ENCODE measurements at places on chromosomes 4 and X.

- H3K27me3 ChIP-seq, result no peaks in the 10 kb centered on the region
- no peak for DNase-seq
- H3K27ac ChIP-seq, result no peak overlapping the region
- no peaks in the 10 kb centered on the region for H3K4me1 ChIP-seq
These were observed 133.8 kb downstream of the LDB2 start for GRCh38 chr4:16764622-16765021.

DNA sequence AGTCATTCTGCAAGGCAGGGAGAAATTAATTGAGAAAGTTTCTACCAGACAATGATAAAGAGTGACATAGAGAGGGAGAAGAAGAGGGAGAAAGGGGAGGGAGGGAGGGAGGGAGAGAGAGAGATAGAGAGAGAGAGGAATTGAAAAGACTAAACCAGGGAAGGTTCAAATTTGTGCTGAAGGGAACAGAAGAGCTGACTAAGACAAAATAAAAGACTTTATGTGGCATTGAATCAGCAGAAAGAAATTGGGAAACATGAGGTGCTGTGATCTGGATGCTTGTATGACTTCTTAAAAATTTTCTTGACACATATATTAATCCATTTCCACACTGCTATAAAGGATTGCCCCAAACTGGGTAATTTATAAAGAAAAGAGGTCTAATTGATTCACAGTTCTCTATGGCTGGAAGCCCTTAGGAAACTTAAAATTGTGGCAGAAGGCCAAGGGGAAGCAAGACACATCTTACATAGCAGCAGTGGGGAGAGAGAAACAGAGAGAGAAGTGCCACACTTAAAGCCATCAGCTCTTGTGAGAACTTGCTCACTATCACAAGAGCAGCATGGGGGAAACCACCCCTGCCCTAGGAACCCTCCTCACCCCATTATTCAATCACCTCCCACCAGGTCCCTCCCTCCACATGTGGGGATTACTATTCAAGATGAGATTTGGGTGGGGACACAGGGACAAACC, 13.5 kb upstream of the CXCL6 start:
- no peak for DNase-seq
- no peaks in the 10 kb centered on the region for H3K4me1 ChIP-seq

- DNase-seq, result no peak
- H3K4me1 ChIP-seq, result no peaks in the 10 kb centered on the region
- no peak overlapping the region for H3K4me3 ChIP-seq
- no peaks in the 10 kb centered on the region for H3K36me3 ChIP-seq
These were observed 15.0 kb upstream of the TTC29 start for GRCh38 chr4:146960634-146961033.

DNA sequence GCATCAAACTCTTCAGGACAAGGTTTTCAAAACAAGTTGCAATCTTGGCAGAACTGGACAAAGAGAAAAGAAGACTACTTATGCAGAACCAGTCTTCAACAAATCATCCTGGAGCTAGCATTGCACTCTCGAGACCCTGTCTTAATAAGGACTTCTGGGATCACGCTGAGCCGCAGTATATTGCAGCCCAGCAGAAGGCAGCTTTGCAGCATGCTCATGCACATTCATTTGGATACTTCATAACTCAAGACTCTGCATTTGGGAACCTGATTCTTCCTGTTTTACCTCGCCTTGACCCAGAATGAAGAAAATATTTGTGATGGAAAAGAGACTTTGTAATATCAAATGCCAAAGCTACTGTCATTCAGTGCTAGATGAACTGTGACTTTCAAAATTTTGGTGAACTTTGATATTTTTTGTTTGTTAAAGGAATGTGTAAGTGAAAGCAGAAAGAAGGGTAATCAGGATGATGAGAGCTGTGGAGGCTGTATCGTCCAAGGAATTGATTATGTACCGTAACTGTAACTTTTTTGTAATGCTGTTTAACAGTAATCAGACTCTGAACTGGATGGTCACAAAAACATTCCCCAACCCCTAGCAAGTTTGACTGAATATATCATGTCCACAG, 27.2 kb downstream of the HSPA4L start:
- H3K36me3 ChIP-seq, result no peaks in the 10 kb centered on the region
- no peak for DNase-seq
- H3K27me3 ChIP-seq, result no peaks in the 10 kb centered on the region
- no peaks in the 10 kb centered on the region for H3K4me1 ChIP-seq

DNA sequence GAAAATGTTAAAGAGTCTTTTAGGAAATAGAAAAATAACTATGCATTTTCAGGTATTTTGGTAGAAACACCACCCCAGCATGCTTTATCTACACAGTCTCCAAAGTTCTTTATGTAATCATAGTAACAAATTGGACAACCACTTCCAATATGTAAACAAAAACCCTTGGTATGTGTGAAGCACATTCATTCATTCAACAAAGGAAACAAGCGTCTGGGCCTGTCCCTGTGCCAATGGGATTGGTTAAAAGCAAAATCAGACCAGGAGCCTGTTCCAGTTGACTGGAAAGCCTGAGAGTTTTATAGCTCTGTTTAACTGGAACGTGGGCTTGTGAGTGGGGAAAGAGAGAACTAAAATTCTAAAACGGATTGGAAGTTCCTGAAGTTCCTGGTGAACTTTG, 41.3 kb upstream of the TENM3 start:
- DNase-seq, result no peak
- no peaks in the 10 kb centered on the region for H3K27me3 ChIP-seq
- no peak overlapping the region for H3K4me3 ChIP-seq
- no peak overlapping the region for H3K27ac ChIP-seq
- no peaks in the 10 kb centered on the region for H3K4me1 ChIP-seq

DNA sequence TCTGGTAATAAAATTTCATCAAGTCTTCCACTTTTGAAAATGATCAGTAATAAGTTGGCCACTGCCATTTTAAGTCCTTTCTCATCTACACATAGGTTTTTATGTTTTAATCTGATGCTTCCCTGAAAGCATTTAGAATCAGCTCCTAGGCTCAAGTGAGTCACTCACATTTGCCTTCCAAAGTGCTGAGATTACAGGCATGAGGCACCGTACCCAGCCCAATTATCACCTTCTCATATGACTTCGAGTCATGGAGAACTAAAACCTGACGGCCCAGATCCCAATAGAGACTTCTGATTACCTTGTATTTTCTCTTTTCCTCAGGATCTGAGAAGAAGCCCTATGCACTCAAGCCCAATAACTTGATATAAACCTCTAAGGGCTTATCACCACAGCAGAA, 140.8 kb downstream of the OPHN1 start:
- DNase-seq, result no peak
- H3K27ac ChIP-seq, result no peak overlapping the region

DNA sequence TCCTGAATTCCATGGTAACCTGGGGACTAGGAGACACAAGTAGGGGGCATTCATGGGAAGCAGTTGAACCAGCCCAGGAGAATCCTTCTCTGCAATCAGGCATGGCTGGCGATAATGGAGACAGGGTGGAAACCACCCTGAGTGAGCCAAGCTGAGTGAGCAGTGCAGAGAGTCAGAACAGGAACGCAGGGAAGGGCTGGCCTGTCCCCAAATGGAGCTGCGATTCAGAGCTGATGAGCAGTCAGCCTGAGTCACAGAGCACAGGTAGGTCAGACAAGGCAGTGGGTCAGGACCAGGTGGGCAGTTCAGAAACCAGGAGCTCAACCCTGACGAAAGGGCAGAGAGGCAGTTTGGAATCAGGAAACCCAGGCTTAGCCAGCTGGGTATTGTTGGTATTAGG, 129.0 kb downstream of the BTC start:
- no peaks in the 10 kb centered on the region for H3K27me3 ChIP-seq
- DNase-seq, result no peak
- no peak overlapping the region for H3K27ac ChIP-seq

DNA sequence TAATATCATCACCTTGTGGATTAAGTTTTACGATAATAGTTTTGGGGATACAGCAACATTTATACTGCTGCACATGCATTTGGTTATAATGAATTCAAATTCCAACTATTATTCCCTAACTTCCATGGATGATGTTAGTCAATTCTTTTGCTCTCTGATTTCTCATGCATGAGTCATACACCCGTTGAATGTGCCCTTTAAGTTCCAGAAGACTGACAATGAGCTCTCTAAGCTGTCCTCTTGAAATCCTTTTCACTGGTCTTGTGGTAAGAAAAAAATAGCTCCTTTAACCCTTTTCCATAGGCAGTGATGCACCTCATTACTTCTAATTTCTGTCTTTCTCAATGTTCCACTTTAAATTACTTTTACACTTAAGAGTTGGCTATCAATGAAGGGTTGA, 1095.2 kb upstream of the POU3F4 start:
- H3K4me1 ChIP-seq, result no peaks in the 10 kb centered on the region
- H3K27me3 ChIP-seq, result no peaks in the 10 kb centered on the region
- H3K27ac ChIP-seq, result no peak overlapping the region
- no peak for DNase-seq
- H3K4me3 ChIP-seq, result no peak overlapping the region

DNA sequence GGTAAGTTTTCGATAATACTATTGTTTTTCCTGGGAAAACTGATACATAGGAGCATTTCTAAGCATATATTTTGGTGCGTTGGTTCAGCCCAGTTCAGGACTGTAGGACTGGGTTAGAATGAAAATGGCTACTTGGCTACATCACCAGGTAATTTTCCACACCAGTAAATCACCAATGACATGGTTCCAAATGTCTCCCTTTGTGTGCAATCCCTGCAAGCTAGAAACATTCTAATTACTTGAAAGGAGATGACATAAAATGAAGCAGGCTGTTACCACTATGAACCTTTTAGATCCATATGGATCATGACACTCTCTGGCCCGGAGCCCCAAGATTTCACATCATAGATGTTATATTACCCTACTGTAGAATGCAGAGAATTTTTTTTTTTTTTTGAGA, 577.4 kb upstream of the FTHL17 start:
- DNase-seq, result no peak
- no peaks in the 10 kb centered on the region for H3K27me3 ChIP-seq
- no peaks in the 10 kb centered on the region for H3K4me1 ChIP-seq

DNA sequence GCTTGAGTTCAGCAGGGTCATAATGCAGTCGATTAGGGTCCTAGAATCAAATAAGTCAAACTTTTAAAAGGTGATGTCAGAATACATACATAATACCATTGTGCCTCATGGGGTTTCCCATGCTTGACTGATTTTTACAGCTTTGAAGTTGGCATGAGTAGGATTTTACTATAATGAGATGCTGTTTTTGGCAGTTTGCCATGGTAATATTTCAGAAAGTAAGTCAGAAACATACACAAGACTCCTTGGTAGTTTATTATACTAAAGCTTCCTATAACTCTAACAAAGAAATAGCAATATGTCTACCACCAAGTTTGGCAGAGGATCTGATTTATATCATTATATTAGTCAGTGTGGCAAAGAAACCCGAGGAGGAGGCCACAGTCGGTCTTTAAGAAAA, 45.2 kb downstream of the PHKA2 start:
- no peaks in the 10 kb centered on the region for H3K27me3 ChIP-seq
- H3K36me3 ChIP-seq, result peaks cover 14% of the 10 kb centered on the region
- DNase-seq, result no peak

- no peaks in the 10 kb centered on the region for H3K36me3 ChIP-seq
- no peaks in the 10 kb centered on the region for H3K4me1 ChIP-seq
- no peaks in the 10 kb centered on the region for H3K27me3 ChIP-seq
- H3K27ac ChIP-seq, result no peak overlapping the region
- H3K4me3 ChIP-seq, result no peak overlapping the region
These were observed 66.5 kb downstream of the SLIT2 start for GRCh38 chr4:20318001-20318908.

DNA sequence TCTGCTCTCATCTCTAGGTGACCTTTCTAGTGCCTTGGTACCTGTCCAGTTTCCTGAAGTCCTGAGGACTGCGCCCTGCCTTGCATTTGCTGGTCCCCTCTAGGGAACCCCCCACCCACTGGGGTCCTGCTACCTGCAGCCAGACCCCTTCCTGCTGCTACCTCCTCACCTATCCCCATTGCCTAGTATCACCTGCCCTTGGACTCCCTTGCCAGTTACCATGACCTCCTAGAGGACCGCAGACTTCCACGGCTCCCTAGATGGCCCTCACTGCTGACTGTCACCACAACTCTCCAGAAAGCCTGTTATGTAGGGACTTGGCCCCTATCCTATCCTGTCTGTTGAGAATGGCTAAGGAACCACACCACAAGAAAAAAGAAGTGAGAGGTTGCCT, 166.6 kb downstream of the EFNB1 start:
- DNase-seq, result no peak
- no peak overlapping the region for H3K27ac ChIP-seq
- H3K36me3 ChIP-seq, result no peaks in the 10 kb centered on the region
- no peak overlapping the region for H3K4me3 ChIP-seq
- peaks cover 5% of the 10 kb centered on the region for H3K27me3 ChIP-seq

DNA sequence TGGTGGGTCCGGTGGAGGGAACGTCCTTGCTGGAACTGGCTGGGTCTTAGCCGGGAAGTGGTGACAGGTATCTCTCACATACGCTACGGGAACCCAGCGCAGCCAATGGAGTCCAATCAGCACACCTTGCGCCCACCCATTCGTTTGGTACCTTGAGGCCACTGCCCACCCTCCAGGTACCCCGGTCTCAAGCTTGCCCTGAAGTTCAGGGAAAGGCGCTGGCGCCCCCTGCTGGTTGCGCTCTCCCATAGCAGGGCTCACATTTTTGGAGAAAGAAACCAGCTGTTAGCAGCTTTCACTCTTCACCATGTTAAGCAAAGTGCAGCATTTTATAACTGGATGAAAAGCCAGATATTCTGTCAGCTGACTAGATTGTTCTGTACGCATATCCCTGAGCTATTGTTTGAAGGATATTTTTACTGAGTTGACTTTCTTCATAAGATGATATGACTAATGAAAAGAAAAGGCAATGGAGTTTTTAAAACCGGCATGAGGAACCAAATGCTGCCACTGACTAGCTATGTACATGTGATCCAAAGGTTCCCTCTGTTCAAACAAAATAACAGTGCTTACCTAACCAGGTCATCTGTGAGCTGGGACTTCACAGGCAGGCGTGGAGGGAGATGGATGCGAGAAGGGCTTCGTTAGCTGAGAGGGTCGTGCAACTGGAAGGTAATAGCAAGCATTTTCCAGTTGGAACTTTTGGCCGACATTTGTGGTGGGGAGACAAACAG, 43.7 kb downstream of the OTOP1 start:
- H3K4me3 ChIP-seq, result no peak overlapping the region
- no peaks in the 10 kb centered on the region for H3K36me3 ChIP-seq
- peaks cover 11% of the 10 kb centered on the region for H3K27me3 ChIP-seq
- no peak overlapping the region for H3K27ac ChIP-seq

DNA sequence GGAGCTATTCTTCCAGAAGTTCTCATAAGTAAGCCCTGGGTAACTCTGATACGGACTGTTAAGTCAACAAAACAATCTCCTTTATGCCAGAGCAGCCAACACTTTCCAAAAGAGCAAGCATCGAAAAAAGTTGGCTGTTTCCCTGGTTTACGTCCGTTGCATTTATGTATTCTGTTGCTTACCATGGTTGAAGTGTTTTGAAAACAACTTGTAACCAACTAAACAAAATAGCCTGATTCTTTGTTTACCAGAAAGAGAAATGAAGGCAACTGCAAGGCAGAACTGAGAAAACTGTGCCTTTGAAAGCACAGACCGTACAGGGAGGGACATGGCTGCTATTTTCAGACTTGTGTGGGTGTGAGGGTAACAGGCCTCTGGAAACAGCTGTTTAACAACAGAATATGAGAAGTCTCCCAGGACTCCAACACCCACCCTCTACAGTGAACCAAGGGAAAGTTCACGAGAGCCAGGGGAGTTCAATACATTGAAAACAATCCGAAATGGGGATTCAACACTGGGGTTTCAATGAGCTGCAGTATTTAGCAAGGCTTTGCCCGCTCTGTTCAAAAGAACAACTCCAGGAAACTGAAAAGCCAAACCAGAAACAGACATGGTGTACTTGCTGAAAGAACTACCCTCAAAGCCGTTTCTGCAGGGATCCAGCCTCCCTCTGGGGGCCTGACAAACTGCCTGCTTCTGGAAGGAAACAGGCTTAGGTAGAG, 95.8 kb upstream of the EGFL6 start:
- H3K36me3 ChIP-seq, result peaks cover 2% of the 10 kb centered on the region
- H3K27me3 ChIP-seq, result no peaks in the 10 kb centered on the region
- H3K4me1 ChIP-seq, result peaks cover 28% of the 10 kb centered on the region
- H3K27ac ChIP-seq, result peak overlapping the region; percentile 92
- peak; percentile 29 for DNase-seq
- H3K4me3 ChIP-seq, result peak overlapping the region; percentile 52
